Chondrocyte (in vitro differentiated cells): ENCODE measurements at places on chromosomes 6 and 20. TPM values are rescaled to one million over a fixed set of nuclear protein-coding genes. Genes with fewer than 3 reads are reported as not detected.

TXLNB gene
- 0.05 to 0.46 TPM (median 0.10 TPM) in 3 replicates for total RNA-seq

ADGRF5 gene
- total RNA-seq = 0.67 to 0.95 TPM in 2 of 3 replicates, not detected in the other

RAB44 gene
- not detected in 3 replicates for total RNA-seq

CLPSL1 gene
- total RNA-seq = not detected in 3 replicates

GCM1 gene
- not detected in 3 replicates for total RNA-seq

MAP1LC3A gene
- 49.4 to 128 TPM (median 120 TPM) in 3 replicates for total RNA-seq

THBD gene
- 8.0 to 38.2 TPM (median 37.5 TPM) in 3 replicates for total RNA-seq

MAP7 gene
- 0.17 to 1.1 TPM (median 0.77 TPM) in 3 replicates for total RNA-seq

- no peak for DNase-seq
Observed at GRCh38 chr6:168033791-168034190, 36.3 kb downstream of the KIF25 start.

DNA sequence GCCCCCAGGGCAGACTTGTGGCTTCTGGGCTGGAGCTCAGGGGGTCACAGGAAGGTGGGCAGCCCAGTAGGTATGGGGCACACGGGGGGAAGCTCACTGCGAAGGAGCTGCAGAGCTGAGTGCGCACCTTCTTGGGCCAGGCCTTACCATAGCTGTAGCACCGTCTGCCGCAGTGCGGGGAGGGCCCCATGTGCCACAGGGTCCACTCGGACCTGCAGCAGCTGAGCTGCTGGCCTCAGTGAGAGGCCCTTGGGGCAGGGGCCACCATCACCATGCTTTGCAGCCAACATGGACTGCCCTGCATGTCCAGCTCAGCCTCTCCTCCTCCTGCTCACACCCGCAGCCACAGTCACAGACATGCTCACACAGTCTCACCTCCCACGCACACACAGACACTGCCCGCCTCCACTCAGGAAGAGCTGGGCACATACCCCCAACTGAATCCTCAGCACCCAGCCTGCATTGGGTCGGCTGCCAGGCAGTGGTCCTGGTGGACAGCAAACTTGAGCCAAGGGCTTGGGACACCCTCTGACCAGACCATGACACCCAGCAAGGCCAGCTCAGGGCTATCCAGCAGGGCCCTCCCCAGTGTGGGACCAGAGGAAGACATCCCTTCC lies 35.3 kb downstream of the YTHDF1 start:
- DNase-seq = no peak

DNA sequence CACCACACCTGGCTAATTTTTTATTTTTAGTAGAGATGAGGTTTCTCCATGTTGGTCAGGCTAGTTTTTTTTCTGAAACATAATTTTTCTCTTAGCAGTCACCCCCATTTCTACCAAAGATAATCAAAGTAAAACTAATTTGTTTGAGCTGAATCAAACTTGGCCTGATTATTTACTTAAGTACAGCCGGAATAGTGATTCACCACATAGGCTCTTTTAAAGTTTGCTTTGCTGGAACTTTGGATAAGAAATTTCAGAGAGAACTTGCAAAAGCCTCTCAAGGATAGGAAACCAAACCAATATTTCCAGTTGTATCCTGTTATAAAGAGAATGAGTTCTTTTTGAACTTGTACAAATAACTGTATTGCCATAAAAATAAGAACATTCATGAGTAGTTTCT lies 105.0 kb upstream of the SYNCRIP start:
- DNase-seq = no peak

GRCh38 chr6:113856625-113857555 lies at the start of gene MARCKS:
Gene MARCKS, plus strand, starts transcription at chr6:113857345. Its CDS starts 401 bp downstream, at chr6:113857746.
- DNase-seq = no peak

DNA sequence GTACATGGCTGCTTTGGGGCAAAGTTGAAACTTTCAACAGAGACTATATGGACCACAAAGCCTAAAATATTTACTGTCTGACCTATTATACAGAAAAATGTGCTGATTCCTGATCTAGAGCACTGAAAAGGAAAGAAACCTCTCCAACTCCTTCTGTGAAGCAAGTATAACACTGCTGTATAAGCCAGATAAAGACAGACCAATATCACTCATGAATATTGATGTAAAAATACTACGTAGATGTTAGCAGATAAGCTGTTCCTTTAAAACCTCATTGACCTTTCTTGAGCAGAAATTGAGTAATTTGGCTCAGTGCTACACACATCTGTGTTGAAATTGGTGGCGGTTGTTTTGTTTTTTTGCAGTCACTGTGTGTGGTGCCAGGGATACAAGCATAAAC lies 69.9 kb upstream of the HDAC2 start:
- no peak for DNase-seq

DNA sequence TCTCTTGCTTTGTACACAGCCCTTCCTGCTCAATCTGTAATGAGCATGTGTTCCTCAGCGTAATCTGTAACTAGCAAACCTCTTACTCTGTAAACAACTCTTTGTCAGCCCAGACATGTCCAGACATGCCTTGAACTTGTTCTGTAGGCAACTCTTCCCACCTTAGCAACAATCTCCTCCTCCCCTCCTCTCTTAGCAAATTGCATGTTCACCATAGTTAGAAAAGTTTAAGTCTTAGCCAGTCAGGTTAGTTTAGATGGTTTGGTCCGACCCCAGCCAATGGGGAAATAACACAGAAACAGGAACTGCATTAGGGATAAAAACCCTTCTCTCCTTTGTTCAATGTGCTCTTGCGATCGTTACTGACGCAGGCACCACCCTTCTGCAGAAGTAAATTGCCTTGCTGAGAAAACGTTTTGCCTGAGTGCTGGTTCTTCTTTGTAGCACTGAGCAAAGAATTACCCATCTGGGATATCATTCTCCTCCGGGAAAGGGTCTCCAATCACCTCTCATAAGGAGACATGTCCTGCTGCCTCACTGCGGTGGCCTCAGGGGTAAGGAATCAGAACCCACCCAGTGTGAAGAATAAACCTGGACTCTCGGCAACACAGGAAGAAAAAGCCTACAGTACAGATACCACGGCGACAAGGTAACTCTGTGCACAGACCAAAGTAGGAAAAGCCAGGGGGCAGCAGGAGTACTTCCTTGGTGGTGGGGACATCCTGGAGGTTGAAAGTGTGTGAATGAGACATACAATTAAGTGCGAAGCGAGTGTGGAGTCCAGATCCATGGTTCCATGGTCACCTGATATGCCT lies 26.2 kb downstream of the PLN start:
- DNase-seq = no peak

GRCh38 chr20:30175681-30176080 lies 1081.8 kb upstream of the DEFB115 start:
- no peak for DNase-seq
